ENCODE measurements at places on chromosomes 1 and 21. TPM values are rescaled to one million over a fixed set of nuclear protein-coding genes. Genes with fewer than 3 reads are reported as not detected.

Gene TAS1R1
- total RNA-seq = not detected

Gene METTL18
- total RNA-seq = 5.4 TPM

Gene ASCL5
- not detected for total RNA-seq

Gene MLLT11
- total RNA-seq = 91.7 TPM

Gene PROK1
- under 0.01 TPM for total RNA-seq

Gene OR10J1
- not detected for total RNA-seq

Gene IL12RB2
- 5.7 TPM for total RNA-seq

Gene KLHL20
- 25.1 TPM for total RNA-seq

Gene PTPRC
- total RNA-seq = 3.0 TPM

Gene CDC20
- 2.7 TPM for total RNA-seq

Gene CLCA1
- total RNA-seq = not detected

Gene TRIM67
- 46.7 TPM for total RNA-seq

Gene PRAMEF14
- not detected for total RNA-seq

Gene CCDC24
- 4.4 TPM for total RNA-seq

Gene HRNR
- total RNA-seq = not detected

Gene OR2T33
- total RNA-seq = not detected

Gene TMEM200B
- total RNA-seq = 0.49 TPM

Gene AMY1C
- total RNA-seq = not detected

Gene VAMP3
- total RNA-seq = 24.8 TPM
